Caco-2 (cell line): ENCODE measurements at places on chromosomes 1 and 21. TPM values are rescaled to one million over a fixed set of nuclear protein-coding genes. Genes with fewer than 3 reads are reported as not detected.

GRCh38 chr1:23792151-23792945, 1.4 kb downstream of the LYPLA2 start:
- no peak for DNase-seq

GRCh38 chr1:233512538-233512937, 101.4 kb upstream of the KCNK1 start:
- no peak for DNase-seq

Gene PEA15
- 84.9 and 85.1 TPM in 2 replicates for total RNA-seq

Gene TP73
- total RNA-seq = 11.7 and 11.9 TPM in 2 replicates

DNA sequence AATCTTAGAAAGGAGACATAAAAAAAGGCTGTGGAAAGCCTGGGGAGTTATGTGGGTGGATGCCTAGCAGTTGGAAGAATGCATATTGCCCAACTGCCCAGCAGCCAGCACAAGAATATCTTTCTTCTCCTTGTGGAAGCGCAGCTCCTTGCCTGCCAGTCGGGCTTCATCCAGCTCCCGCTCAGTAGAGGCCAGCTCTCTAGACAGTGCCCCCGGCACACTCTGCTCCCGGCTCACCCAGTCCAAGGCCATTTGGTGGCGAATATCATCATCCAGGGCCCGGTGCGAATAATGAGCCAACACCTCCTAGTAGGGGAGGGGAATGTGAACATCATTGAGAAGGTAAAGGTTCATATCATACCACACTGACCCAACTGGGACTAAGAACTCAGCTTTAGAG, 9.0 kb upstream of the RBM8A start:
- DNase-seq = no peak

Gene ANKRD65
- 1.6 and 3.2 TPM in 2 replicates for total RNA-seq

- DNase-seq = no peak
Measured at GRCh38 chr1:30824736-30825429, 67.3 kb upstream of the LAPTM5 start.
